ENCODE measurements at places on chromosomes 1 and 21.

GRCh38 chr1:183720028-183720427, 66.9 kb upstream of the APOBEC4 start:
- no peak for DNase-seq

DNA sequence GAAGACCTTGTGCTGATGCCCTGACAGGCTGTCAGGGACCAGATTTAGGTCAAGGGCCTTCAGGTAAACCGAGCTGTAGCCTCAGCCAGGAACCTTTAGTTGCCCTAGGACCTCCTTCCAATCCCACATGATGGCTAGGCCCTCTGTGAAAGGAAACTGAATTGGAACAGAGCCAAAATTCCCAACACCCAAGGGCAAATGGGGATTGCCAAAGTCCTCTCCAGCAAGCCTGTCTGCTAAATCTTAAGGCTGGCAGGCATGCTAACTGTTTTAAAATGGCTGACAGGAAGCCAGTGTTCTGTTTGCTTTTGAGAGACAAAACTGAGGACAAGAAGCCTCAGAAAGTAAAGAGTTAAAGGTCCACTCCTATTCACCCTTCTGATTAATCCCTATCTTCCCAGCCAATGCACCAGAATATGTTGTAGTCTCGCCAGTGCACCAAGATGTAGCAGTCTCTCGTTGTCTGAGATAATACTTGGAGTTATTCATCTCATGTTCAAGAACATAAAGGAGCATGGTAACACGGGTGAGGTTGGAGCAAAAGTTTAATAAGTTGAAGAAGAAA, 35.1 kb downstream of the MSTO1 start:
- no peak for DNase-seq

- no peak for DNase-seq
Measured at GRCh38 chr21:42421018-42421793, 17.5 kb downstream of the UBASH3A start.

GRCh38 chr21:42781150-42781970, 98.0 kb downstream of the WDR4 start:
- no peak for DNase-seq

DNA sequence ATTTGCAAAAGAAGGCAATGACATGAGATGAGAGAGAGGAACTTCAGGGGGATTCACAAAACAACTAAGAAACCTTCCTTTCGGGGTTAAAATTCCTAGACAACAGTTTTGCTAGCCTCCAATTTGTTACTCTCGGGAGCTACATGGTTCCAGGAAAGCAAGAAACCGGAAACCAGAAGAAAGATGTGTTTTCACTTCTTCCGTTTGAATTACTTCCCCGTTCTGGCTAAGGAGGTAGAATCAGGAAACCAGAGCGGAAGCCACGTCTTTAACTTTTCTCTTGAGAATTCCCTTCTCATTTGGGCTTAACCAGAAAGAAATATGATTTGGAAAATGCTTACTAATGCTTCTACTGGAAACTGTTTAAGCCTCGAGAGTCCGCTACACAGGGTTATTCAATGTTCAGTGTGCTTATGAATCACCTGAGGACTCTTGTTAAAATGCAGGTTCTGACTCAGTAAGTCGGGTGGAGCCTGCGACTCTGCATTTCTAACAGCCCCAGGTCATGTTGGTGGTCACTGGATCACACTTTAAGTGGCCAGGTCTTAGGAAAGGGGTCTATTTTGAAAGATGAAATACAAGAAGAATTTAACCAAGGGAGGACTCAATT, 43.5 kb upstream of the MCOLN3 start:
- no peak for DNase-seq

GRCh38 chr1:94866164-94866807, 46.1 kb downstream of the SLC44A3 start:
- no peak for DNase-seq

- no peak for DNase-seq
Measured at GRCh38 chr1:17309426-17310067, 1.6 kb downstream of the PADI4 start.

DNA sequence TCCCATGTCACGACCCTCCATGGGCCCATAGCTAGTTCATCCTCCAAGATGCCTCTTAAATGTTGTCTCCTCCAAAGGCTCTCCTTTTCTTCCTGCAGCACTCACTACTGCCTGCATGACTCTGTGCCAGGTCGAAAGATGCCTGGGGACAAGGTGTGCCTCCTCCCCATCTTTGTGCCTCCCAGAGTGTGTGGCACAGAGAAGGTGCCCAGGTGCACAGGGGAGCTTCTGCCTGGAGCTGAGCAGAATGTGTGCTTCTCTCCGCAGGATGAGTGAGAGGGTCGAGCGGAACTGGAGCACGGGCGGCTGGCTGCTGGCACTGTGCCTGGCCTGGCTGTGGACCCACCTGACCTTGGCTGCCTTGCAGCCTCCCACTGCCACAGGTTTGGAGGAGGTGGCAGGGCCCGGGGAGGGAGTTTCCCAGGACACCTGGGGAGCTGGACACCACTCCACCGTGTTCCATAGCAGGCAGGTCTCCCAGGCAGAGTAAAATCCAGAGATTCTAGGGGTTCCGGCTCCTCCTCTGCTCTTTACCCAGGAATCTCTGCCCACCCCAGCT, 6.9 kb upstream of the PPM1J start:
- no peak for DNase-seq

All from stimulated activated CD8-positive, alpha-beta memory T cell treated with anti-CD3 and anti-CD28 coated beads, Interleukin-7, amount 100 ng/mL, for 1 hour (primary cell).